Tibial nerve (tissue), 4 donors: ENCODE measurements at places on chromosomes 2 and 18. TPM values are rescaled to one million over a fixed set of nuclear protein-coding genes. Genes with fewer than 3 reads are reported as not detected.
A peak's percentile ranks its signal among the peaks of the same experiment; 100 is the strongest.

The TCF23 gene
- total RNA-seq, result not detected

The PJVK gene
- 7.5 TPM for total RNA-seq

The FAM110C gene
- total RNA-seq, result 0.66 TPM

The SFT2D3 gene
- 12.6 TPM for total RNA-seq

The UCN gene
- 24.0 TPM for total RNA-seq

The CNGA3 gene
- 0.30 TPM for total RNA-seq

The ZBTB7C gene
- total RNA-seq, result 24.6 TPM

The AP1S3 gene
- 0.59 TPM for total RNA-seq

The SERPINB10 gene
- not detected for total RNA-seq

The FHL2 gene
- total RNA-seq, result 72.8 TPM

The TBR1 gene
- not detected for total RNA-seq

The DOK6 gene
- 4.0 TPM for total RNA-seq

The TXNDC2 gene
- total RNA-seq, result not detected

GRCh38 chr2:162579169-162579568, 235.2 kb downstream of the GCA start:
- no peaks in the 10 kb centered on the region for H3K27me3 ChIP-seq
- no peak for DNase-seq
- no peak overlapping the region for H3K27ac ChIP-seq
- H3K36me3 ChIP-seq, result no peaks in the 10 kb centered on the region

- H3K27ac ChIP-seq, result peak overlapping the region; percentile 33
- no peak for DNase-seq
- H3K4me3 ChIP-seq, result no peak overlapping the region
- H3K27me3 ChIP-seq, result no peaks in the 10 kb centered on the region
- H3K4me1 ChIP-seq, result no peaks in the 10 kb centered on the region
- no peaks in the 10 kb centered on the region for H3K36me3 ChIP-seq
Measured at GRCh38 chr18:3652380-3653262, 202.6 kb downstream of the TGIF1 start.

DNA sequence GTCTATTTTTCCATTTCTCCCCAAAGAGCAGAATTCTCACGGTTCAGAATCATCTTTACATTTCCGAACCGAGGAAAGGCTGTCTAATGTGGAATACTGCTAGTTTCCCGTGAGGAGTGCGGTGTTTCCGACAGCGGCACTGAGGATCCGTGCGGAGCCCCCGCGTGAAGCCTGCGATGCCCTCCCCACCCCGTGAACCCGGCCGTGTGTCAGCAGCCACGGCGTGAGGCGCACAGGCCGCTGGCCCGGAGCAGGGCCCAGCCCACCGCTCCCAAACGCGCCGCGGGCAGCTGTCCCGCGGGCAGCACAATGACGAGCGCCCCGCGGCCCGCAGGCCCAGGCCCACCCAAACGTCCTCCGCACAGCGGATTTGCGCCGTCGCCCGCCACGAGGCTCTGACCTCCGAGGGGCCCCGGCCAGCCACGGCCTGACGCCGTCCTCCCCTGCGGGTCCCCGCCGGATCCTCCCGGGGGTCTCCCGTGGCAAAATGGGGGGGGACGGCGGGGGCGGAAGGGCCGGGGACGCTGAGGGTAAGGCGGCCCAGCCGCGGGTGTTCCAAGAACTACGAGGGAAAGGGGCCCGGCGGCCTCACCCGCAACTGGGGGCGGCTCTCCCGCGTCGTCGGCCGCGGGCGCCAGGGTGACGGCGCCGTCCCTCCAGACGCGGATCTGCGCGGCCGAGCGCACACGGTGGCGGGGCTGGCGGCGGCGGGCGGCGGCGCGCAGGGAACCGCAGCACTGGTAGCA, 796 bp downstream of the SPIRE1 start:
- no peak for DNase-seq
- peak overlapping the region; percentile 97 for H3K27ac ChIP-seq
- H3K27me3 ChIP-seq, result no peaks in the 10 kb centered on the region
- H3K36me3 ChIP-seq, result no peaks in the 10 kb centered on the region

GRCh38 chr2:163732727-163733126, 3.1 kb downstream of the FIGN start:
- H3K36me3 ChIP-seq, result no peaks in the 10 kb centered on the region
- H3K27ac ChIP-seq, result peak overlapping the region; percentile 63
- no peak for DNase-seq
- no peaks in the 10 kb centered on the region for H3K27me3 ChIP-seq

DNA sequence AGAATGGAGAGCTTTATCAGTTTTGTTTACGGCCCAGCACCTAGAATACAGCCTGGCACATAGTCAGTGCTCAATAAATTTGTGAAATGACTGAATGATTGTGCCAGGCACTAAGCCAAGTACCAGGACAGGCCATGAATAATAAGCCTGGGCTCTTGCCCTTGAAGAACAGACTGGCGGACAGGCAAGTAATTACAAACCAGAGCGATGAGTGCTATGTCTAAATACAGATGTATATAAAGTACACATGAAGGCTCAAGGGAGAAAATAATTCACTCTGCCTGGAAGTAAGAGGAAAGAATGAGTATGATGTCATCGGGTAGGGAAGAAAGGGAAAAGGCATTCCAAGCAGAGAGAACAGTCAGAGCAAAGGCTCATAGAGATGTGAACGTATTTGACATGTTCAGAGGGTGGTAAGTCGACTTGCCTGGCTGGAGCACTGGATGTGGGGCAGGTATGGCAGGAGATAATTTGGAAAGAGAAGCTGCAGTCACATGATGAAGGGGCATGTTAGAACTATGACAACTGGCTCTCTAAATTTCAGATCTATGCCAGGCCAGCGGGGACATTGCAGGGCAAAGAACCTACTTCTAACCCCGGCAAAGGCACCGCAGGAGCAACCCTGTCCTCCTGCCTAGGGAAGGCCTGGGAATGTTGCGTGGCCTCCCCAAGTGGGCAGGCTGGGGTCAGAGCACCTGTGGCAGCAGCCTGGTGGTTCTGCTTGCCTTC, 119.1 kb upstream of the STPG4 start:
- no peak for DNase-seq
- no peaks in the 10 kb centered on the region for H3K36me3 ChIP-seq

GRCh38 chr18:32190209-32190608, 370 bp downstream of the MEP1B start:
- H3K27ac ChIP-seq, result no peak overlapping the region
- no peak overlapping the region for H3K4me3 ChIP-seq
- no peaks in the 10 kb centered on the region for H3K36me3 ChIP-seq
- H3K27me3 ChIP-seq, result no peaks in the 10 kb centered on the region

DNA sequence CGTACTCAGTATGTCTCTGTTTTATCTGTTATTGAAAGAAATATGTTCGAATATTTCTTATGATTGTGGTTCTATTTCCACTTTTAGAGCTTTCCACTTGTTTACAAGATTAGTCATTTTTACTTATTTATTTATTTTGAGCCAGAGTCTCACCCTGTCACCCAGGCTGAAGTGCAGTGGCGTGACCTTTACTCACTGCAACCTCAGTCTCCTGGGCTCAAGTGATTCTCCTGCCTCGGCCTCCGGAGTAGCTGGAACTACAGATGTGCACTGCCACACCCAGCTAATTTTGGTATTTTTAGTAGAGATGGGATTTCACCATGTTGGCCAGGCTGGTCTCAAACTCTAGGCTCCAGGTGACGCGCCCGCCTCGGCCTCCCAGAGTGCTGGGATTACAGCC, 53.3 kb downstream of the HIBCH start:
- DNase-seq, result no peak
- peaks cover 21% of the 10 kb centered on the region for H3K36me3 ChIP-seq
- no peak overlapping the region for H3K4me3 ChIP-seq
- no peaks in the 10 kb centered on the region for H3K27me3 ChIP-seq

DNA sequence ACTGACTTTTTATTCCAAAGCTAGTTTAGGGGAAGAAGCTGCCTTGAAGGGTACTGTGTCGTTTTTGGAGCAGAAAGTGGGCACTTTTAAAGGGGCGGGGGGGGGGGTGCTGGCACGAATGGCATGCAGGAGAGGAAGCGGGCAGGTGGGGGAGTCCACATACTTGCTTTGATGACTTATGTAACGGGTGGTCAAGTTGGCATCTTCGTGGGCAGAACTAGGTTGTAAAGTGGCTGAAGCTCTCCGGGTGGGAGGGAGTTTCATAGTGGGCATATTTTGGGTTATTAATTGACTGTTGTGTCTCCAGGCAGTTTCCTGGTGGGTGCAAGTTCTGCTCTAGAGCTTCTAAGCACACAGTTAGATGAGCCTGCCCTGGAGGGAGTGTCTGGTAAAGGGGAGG, 19.9 kb downstream of the PCARE start:
- H3K27ac ChIP-seq, result peak overlapping the region; percentile 43
- no peak overlapping the region for H3K4me3 ChIP-seq
- H3K4me1 ChIP-seq, result peaks cover 4% of the 10 kb centered on the region
- no peaks in the 10 kb centered on the region for H3K27me3 ChIP-seq
- H3K36me3 ChIP-seq, result no peaks in the 10 kb centered on the region
- no peak for DNase-seq

GRCh38 chr2:241096979-241097378, 5.1 kb downstream of the MTERF4 start:
- H3K4me1 ChIP-seq, result peaks cover 13% of the 10 kb centered on the region
- no peak overlapping the region for H3K4me3 ChIP-seq

DNA sequence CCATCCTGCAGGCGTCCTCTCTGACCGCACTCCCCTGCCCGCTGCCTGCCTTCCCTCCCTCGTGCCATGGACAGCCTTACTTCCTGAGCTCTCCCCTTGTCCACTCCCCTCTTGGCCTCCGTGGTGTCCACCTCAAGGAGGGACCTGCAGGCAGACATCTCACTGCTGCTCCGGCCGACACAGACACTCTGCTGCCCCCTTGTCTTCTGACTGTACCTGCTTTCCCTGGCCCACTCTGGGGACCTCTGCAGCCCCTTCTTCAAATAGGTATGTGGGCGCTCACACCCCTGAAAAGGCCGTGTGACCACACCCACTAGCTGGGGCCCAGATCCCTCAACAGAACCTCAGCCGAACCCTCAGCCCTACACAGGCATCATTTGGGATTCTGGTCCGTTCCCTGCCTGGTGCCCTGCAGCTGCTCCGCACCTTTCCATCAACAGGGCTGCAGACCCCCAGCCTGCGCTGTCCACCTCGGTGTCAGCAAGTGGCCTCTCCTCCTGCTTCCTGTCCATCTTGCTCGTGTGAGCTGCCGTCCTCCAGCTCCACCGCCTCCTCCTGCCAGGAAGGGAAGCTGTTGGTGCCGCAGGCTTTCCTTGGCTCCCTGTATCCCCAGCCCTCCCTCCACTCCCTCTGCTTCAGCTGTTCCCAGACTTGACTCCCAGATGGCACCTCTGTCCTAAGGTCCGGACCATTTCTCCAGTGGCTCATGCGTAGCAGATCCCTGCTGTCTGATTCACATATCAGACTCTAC, 94.1 kb downstream of the KLHL29 start:
- peaks cover 8% of the 10 kb centered on the region for H3K4me1 ChIP-seq
- H3K4me3 ChIP-seq, result no peak overlapping the region

DNA sequence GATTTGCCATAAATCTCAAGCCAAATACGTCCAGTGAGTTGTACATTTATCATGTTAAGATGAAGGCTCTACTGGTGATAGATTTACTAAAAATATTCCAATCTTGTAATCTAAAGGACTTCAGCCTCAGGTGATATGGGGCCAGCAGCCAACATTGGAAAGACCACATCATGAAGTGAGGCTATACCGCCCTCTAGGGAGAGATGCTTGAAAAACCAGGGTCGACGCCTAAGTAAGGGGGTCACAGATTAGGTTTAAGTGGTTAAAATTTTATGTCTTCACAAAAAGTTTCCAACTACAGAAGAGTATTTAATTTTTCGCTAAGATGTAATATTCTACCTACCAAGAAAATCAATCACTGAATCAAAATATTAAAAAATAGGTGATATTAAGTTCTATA, 33.3 kb downstream of the DOCK10 start:
- H3K27me3 ChIP-seq, result no peaks in the 10 kb centered on the region
- H3K27ac ChIP-seq, result no peak overlapping the region
- no peaks in the 10 kb centered on the region for H3K4me1 ChIP-seq
- no peaks in the 10 kb centered on the region for H3K36me3 ChIP-seq
- no peak for DNase-seq
- H3K4me3 ChIP-seq, result no peak overlapping the region

- H3K27ac ChIP-seq, result no peak overlapping the region
- H3K36me3 ChIP-seq, result peaks cover 6% of the 10 kb centered on the region
- H3K4me3 ChIP-seq, result no peak overlapping the region
Measured at GRCh38 chr2:8719528-8719927, 37.7 kb downstream of the ID2 start.

- H3K27me3 ChIP-seq, result no peaks in the 10 kb centered on the region
- no peaks in the 10 kb centered on the region for H3K4me1 ChIP-seq
- no peak overlapping the region for H3K27ac ChIP-seq
- DNase-seq, result no peak
- no peaks in the 10 kb centered on the region for H3K36me3 ChIP-seq
Measured at GRCh38 chr18:51007790-51008139, 22.2 kb upstream of the SMAD4 start.

GRCh38 chr18:79386547-79386946, 9.2 kb upstream of the NFATC1 start:
- H3K36me3 ChIP-seq, result no peaks in the 10 kb centered on the region
- H3K27me3 ChIP-seq, result no peaks in the 10 kb centered on the region

GRCh38 chr2:226030369-226030768, 630.9 kb downstream of the NYAP2 start:
- H3K4me3 ChIP-seq, result no peak overlapping the region
- no peaks in the 10 kb centered on the region for H3K36me3 ChIP-seq
- H3K27me3 ChIP-seq, result no peaks in the 10 kb centered on the region
- H3K27ac ChIP-seq, result no peak overlapping the region
- H3K4me1 ChIP-seq, result no peaks in the 10 kb centered on the region

GRCh38 chr2:161371869-161372268, 44.2 kb upstream of the TBR1 start:
- no peak overlapping the region for H3K27ac ChIP-seq
- peaks cover 21% of the 10 kb centered on the region for H3K36me3 ChIP-seq
- no peaks in the 10 kb centered on the region for H3K27me3 ChIP-seq
- H3K4me3 ChIP-seq, result no peak overlapping the region

- H3K4me1 ChIP-seq, result no peaks in the 10 kb centered on the region
- no peaks in the 10 kb centered on the region for H3K27me3 ChIP-seq
- DNase-seq, result no peak
Measured at GRCh38 chr2:160214461-160215445, 14.7 kb upstream of the ITGB6 start.

DNA sequence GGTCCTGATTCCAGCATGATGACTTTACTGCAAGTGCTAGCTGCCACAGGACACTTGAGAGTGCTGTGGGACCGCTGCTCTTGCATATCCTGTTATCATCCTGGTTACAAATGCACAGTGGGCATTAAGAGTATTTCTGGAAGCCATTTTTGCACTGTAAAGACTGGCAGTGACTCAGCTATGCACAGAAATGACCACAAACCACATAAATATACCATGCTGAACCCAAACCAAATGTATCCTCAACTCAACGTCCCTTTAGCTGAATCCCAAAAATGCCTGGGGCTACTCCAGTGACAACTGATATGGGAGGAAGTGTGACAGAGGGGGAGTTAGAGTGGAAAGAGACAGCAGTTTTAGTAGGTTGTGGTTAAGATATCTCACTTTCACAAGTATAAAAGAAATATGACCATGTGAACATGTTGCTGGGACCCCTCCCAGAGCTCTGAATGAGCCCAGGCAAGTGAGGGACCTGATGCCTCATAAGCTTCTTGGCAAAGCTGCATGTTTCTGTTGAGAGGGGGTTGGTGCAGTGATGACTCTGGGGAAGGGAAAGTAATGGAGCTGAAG, 37.3 kb downstream of the RHBDD1 start:
- DNase-seq, result no peak
- no peaks in the 10 kb centered on the region for H3K36me3 ChIP-seq
- no peak overlapping the region for H3K27ac ChIP-seq
- no peaks in the 10 kb centered on the region for H3K27me3 ChIP-seq
- no peaks in the 10 kb centered on the region for H3K4me1 ChIP-seq
- H3K4me3 ChIP-seq, result no peak overlapping the region
